ENCODE measurements at places on chromosomes 16 and 17. TPM values are rescaled to one million over a fixed set of nuclear protein-coding genes. Genes with fewer than 3 reads are reported as not detected.

The HSD17B1 gene
- total RNA-seq, result 1.1 TPM

The NPIPB6 gene
- 2.9 TPM for total RNA-seq

The SUPT4H1 gene
- total RNA-seq, result 49.9 TPM

The PERCC1 gene
- total RNA-seq, result not detected

The TTYH2 gene
- 1.2 TPM for total RNA-seq

The TP53TG3F gene
- total RNA-seq, result not detected

All from osteoblast (primary cell).